ENCODE measurements at places on chromosomes 4 and X.
A peak's percentile ranks its signal among the peaks of the same experiment; 100 is the strongest.

GRCh38 chrX:51608766-51609165 is 9.9 kb downstream of the CENPVL3 start:
- no peak for DNase-seq

DNA sequence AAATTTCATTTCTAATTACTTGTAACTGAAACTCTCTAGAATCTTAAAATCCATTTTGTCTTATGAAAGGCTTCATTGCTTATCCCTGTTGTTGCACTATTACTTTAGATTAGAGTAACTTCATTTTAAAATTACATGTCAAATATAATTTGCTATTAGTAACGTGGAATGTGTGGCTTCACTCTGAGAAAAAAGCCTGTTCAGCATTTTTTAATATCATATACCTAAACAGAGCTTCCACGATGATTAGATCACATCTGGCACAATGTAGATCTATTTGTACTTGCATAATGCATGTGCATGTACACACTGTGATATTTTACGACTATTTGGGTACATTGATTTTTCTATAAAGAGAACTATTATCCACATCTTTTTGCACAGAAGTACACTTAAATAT is 648.1 kb downstream of the RPA4 start:
- DNase-seq, result no peak

DNA sequence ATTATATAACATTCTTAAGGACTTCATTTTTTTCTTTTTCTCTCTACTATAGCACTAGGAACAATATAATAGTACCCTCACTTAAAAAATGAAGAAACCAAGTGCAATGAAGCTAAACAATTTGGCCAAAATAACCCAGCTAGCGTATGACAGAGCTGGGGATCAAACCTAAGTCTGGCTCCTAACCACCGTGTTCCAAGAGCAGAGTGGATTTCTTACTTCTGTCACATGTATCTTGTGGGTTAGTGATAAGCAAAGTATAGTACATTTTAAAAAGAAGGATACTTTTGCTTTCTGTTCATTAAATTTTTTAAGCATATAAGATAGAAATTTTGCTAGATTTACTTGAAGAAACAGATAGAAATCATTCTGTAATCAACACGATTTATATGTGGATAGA is 11.5 kb downstream of the LIMCH1 start:
- DNase-seq, result no peak

DNA sequence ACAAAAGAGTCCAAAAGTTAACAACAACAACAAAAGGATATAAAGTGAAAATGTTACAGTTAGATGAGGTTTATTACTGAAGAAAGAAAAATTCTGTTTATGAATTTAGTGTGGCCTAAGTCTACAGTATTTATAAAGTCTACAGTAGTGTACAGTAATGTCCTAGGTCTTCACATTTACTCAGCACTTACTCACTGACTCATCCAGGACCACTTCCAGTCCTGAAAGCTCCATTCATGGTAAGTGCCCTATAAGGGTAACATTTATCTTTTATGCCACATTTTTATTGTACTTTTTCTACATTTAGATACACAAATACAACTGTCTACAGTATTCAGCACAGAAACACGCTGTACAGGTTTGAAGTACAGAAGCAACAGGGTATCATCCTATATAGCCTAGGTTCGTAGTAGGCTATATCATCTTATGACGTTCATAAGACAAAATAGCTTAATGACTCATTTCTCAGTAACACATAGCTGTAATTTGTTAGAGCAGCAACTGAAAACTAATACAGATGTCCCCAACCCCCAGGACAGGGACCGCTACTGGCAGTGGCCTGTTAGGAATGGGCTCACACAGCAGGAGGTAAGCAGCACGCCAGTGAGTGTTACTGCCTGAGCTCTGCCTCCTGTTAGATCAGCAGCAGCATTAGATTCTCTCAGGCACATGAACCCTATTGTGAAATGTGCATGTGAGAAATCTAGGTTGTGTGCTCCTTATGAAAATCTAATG is 61.3 kb downstream of the CENPC start:
- no peak for DNase-seq

GRCh38 chr4:128861856-128862518 is 52.5 kb downstream of the JADE1 start:
- no peak for DNase-seq

DNA sequence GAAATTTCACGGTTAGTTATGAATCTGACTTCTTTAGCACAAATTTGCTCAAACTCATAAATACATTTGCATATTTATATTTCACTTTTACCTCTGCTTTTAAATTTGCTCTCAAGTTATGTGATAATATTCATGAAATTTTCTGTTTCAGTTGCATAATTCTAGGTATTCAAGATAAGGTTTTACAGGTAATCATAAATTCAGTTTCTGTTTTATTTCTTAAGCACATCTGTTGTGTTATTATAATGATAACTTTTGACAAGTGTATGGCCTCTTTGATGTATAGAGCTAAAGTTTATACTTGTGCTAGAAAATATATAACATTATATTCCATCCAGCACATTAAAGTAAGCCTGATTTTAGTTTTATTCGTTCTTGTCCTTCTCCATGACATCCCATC is 308.1 kb downstream of the SLC7A11 start:
- no peak for DNase-seq

GRCh38 chr4:183157215-183157614 is 58.2 kb downstream of the WWC2 start:
- DNase-seq, result no peak

DNA sequence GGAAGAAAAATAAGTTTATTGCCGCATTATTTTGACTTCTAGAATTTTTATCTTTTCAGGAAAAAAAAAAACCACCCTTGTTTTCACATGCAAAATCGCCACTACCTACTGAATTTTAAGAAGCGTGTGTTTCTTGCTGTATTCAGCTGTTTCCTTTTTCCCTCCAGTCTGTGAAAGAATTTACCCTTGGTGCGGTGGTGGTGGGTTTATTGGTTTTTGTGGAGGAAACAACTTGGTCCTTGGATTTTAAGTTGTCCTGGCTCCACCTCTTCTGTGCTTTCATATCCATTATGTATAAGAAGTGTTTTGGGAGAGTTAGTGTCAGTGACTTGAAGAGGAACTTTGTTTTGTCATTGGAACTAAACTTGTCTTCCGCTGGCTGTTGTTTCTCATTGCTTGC is 8.1 kb downstream of the RAPGEF2 start:
- no peak for DNase-seq

DNA sequence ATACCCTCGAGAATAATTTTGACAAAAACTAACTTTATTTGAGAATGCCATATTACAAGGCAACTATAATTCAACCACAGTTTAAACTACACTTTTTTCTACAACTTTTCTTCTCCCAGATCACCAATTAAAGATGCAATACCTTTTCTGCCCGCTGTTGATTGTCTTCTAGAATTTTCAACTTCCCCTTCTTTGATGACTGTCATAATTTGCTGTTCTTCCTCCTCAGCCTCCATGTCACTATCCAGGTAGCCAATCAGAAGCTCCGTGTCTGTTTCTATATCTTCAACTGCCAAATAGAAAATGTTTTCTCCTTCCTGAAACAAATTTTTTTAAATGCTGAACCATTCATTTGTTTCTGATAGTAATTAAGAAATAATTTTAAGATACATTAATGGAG is 101.5 kb downstream of the PRDM5 start:
- no peak for DNase-seq

- no peak for DNase-seq
Observed at GRCh38 chr4:80213117-80213815, 16.0 kb downstream of the PRDM8 start.

DNA sequence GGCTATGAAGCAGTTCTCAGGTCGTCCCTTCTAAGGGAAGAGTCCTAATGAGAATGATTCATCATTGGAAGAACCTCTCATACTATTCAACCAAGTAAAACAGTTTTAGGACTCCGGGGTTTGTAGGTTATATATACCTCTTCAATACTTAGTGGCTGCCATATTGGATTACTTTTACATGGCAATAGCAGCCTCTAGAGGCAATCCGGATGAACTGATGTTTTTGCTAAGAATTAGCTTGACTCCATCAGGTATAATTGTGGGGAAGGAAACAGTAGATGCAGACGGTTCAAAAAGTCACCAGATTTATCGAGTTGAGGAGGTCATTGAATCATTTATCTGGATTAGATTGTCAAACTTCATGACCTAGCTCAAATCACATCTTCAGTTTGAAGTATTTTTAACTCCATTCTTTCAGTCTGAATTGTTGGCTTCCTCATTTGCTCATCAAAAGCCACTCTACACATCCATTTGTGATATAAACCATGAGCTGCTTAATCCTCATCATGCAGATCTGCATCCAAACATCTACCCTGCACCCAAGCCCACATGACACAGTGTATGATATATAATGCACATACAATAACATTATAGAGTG is 28.4 kb downstream of the GUCY1B1 start:
- peak; percentile 66 for DNase-seq

GRCh38 chrX:37796310-37796709 is 16.5 kb downstream of the CYBB start:
- DNase-seq, result no peak

GRCh38 chr4:185896817-185897488 is 85.0 kb upstream of the SORBS2 start:
- no peak for DNase-seq

DNA sequence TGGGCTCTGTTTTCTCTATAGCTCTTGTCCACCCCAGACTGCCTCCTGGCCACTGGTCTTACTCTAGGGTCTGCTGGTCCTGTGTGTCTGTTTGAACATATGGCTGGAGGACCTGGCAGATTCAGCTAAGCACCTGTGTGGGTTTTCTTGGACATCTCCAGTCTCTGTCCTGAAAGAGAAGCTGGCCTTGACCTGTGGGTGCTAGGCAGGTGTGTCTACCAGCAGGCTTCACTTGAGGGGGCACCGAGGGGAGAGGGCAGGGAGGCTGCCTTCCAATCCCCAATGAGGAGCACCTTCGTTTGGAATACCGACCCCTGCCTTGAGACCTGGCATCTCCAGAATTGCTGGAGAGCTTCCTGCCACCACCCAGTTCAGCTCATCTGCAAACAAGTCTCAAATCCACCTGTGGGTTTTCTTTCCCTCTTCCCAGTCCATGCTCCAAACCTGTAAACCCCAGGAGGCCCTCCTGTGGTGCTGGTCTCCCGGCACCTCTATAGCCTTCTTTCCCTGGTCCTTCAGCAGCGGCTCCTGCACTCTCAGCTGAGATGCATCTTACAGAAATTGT is 45.2 kb downstream of the HTRA3 start:
- DNase-seq, result no peak

- no peak for DNase-seq
Observed at GRCh38 chrX:109049416-109049815, 313.1 kb upstream of the IRS4 start.

- peak; percentile 67 for DNase-seq
Observed at GRCh38 chr4:80011636-80012236, 61.3 kb downstream of the ANTXR2 start.

DNA sequence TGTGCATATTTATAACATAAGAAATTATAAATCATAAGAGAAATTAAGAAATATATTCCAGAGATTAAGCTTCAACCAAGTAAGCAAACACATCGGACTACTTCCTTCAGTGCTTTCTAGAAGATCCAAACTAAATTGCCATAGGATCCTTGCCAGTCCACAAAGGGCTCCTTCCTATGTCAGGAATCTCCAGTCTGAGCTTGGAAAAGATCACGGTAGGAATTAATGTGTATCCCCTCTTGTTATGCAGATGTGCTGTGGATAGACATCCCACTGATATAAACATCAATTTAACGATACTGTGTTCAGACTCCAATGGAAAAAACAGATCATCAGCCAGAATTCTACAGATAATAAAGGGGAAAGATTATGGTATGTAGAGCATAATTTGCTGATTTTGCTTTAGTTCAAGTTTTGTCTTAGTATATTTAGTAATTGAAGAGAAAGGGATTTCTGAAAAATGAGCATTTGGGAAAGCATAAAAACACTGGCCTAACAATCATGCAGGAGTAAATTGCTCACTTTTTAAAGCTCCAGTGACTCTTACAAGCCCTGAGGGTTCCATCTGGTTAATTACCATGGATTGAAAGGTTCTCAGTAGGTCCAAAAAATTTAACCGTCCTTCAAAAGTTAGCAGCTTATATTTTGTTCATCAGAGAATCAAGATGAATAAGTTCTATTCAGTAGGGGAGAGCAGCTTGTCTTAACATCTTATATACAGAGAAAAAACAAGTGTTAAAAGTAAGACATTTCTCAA is 65.9 kb downstream of the HHIP start:
- no peak for DNase-seq

GRCh38 chrX:118249146-118249545 is 96.8 kb upstream of the WDR44 start:
- DNase-seq, result peak; percentile 66

- no peak for DNase-seq
Observed at GRCh38 chr4:144721994-144722393, 76.0 kb downstream of the HHIP start.

- peak; percentile 42 for DNase-seq
Observed at GRCh38 chrX:135015523-135016245, 6.7 kb downstream of the RTL8B start.

GRCh38 chr4:73690051-73690738 is 50.2 kb upstream of the CXCL8 start:
- no peak for DNase-seq

- DNase-seq, result no peak
Observed at GRCh38 chr4:130486841-130487240, 1390.9 kb downstream of the C4orf33 start.

- peak; percentile 66 for DNase-seq
Observed at GRCh38 chr4:38803833-38804653, 548 bp downstream of the TLR1 start.

DNA sequence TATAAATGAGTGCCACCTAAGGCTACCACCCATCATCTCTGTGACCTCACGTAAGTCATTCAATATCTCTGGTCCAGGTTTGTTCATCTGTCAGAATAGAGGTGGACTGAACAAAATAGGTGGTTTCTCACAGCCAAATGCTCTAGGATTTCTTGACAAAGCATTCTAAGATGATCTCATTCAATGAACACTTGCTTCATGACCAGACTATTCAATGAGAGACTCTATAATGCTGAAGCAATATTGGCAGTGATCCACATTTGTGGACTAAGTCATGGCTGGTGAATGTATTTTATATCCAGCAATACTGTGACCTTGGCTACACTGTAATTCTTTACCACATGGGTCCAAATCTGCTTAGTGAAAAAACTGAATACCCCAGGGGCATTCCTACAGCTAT is 37.9 kb downstream of the LDB2 start:
- DNase-seq, result peak; percentile 82

Data from muscle of leg (tissue), 16 donors.